ENCODE measurements at places on chromosomes 16 and 17.

GRCh38 chr16:15856901-15857698 is at the start of gene MYH11:
Gene MYH11, minus strand, starts transcription at chr16:15857028. Its CDS starts 18,776 bp downstream, at chr16:15838252.
- no peak for DNase-seq

DNA sequence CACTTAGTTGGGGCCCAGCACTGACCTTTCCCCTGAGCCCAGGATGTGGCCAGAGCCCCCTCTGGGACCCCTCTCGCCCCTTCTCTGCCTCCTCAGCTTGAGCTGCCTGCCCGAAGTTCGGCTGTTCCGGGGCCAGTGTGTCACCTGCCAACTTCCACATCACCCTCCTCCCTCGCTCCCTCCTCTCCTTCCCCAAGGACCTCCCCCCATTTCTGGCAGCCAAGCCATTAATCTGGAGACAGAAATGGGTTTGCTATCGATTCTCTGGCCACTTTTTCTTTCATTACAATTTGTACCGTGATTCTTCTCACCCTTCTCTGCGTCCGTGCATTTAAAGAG is 8.8 kb upstream of the ADAM11 start:
- no peak for DNase-seq

DNA sequence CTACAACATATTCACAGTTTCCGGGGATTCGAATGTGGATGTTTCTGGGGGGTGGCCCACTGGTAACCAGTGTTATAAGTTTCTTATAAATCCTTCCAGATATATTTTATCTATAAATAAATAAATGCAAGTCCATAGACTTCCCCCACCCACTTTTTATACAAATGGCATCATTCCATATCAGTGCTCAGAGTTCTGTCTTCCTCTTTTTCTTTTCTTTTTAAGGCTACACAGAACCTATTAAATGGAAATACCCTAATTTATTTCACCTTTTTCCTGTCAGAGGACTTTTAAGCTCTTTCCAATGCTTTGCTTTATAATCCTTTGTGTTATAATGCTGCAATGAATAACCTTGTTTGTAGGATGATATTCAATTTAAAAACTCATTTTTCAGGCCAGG is 3.8 kb downstream of the LGALS9 start:
- no peak for DNase-seq

DNA sequence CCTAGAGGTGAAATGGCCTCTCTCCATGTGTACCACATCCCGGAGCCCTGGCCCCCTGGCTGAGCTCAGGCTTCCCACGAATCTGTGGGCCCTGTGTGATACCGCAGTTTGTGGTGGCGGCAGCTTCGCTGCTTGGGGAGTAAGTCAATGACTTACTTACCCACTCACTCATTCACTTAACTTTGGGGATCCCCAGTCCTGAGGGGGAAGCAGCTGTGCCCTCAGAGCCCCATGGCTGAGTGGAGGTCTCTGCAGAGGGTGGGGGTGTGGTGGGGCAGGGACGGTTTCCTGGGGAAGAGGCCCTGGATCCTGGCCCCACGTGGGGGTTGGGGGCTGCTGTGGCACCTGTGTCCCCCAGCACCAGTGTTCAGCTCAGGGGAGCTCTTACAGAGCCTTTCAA is 13.2 kb downstream of the KCNJ12 start:
- DNase-seq: no peak

DNA sequence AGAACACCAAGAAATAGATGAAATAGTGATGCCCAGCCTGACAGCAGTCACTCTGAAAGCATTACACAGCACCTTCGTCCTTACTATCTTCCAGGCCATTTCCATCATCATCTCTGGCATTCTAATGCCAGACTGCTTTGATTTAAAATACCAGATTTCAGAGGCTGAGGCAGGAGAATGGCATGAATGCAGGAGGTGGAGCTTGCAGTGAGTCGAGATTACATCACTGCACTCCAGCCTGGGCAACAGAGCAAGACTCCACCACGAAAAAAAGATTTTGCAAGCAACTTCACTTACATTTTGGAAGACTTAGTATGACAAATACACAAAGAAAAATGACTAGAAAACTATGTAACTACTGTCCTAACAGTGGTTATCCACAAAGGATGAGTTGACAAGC is 244.0 kb downstream of the CPPED1 start:
- DNase-seq: no peak

- DNase-seq: no peak
Observed at GRCh38 chr16:50763211-50763610, 21.3 kb downstream of the CYLD start.

DNA sequence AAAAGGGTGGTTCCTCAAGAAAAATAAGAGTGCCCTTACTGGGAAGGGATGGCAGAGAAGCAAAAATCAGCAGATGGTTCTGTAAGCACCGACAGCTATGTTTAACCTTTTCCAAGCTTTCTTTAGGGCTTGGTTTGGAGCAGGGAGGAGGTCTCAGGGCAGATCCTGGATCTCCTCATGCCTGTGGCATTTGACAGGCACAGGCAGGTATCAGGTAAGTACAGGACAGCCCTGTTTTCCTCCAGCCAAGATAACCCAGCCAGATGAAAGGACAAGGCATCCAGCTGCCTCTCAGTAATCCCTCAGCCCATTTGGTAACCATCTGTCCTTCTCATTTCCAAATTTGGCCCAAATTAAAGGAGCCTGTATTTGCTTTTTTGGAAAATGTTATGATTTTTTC is 141.5 kb downstream of the TOX3 start:
- no peak for DNase-seq

GRCh38 chr17:71438631-71439146 is 682.1 kb upstream of the SOX9 start:
- no peak for DNase-seq

GRCh38 chr16:17224879-17225281 is 245.9 kb downstream of the XYLT1 start:
- DNase-seq: peak; percentile 36

DNA sequence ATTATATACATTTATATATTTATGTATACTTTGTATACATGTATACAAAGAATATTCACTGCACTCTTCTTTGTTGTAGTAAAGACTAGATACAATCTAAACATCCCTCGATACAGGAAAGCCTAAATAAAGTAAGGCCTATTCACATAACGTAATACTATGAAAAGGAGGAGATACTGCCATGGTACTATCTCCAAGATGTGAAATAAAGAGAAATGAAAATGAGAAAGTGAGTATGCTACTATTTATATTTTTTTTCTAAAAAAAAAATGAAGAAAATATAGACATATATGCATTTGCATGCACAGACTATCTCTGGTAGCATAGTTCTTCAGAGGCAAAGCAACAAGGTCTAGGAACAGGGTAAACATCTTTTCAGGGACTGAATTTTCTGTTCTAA is 19.4 kb downstream of the CFDP1 start:
- no peak for DNase-seq

DNA sequence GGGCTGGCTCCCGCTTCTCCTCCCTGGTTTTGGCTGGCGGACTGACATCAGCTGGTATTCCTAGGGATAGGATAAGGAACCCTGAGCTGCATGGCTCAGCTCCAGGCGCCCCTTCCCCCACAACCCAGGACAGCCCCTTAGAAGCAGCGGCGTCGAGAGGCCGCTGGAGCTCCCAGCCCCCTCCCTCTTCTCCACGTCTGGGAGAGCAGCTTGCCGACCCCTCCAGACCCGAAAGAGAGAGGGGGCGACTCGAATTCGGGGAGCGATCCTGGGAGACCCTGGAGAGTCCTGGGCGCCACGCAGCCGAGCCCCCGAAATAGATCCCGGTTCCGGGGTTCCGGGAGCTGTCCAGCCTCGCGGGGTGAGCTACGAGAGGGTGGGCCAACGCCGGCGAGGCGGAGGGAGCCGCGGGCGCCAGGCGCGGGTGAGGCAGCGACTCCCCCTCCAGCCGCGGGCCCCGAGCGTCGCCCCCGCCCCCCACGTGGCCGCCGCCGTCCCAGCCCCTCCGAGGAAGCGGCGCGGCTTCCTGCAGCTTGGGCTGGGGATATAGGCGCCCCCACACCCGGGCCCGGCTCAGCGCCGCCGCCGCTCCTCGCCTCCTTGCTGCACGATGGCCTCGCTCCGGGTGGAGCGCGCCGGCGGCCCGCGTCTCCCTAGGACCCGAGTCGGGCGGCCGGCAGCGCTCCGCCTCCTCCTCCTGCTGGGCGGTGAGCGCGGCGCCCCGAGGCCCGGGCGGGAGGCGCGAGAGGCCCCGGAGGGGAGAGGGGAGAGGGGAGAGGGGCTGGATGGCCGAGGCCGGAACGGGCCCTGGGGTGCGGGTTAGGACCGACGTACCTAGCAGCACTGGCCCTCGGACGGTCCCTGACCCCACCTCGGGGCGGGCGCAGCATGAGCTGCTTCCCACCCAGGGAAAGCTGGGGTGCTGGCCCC is at the start of gene RAMP2:
Gene RAMP2 (plus strand): TSS at position 576 of the 930 bp plus-strand sequence. CDS start 35 bp downstream, at position 611.
- no peak for DNase-seq

- no peak for DNase-seq
Observed at GRCh38 chr17:58913971-58914769, 158.5 kb downstream of the PPM1E start.

DNA sequence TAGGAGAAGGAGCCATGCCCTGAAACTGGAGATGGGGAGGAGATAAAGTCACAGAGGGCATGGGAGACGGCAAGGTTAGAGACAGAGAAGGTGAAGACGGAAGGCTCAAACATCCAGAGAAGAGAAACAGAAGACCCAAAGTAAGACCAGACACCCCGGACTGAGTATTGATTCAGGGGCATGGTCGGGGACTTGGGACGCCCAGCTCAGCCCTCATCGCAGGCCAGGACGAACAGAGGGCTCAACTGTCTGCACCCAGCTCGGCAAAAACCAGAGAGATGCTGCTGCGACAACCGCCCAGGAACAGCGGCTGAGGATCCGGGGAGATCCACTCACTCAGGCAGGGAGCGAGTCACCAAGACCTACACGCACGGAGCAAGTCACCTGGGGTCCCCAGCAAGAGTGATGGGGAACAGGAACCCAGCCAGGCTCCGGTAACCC is 999 bp downstream of the XYLT1 start:
- peak; percentile 24 for DNase-seq

GRCh38 chr16:22694887-22695382 is 119.0 kb upstream of the HS3ST2 start:
- no peak for DNase-seq

- peak; percentile 72 for DNase-seq
Observed at GRCh38 chr17:39197380-39198185, at the start of gene CACNB1. Gene CACNB1, minus strand, starts transcription at chr17:39197669. Its CDS starts 174 bp downstream, at chr17:39197495.

All from CD4-positive, alpha-beta T cell treated with Interleukin-10 for 1 hour (primary cell).